Inflammatory macrophage (primary cell): ENCODE measurements at places on chromosomes 2 and 18.

GRCh38 chr2:234747833-234748559 lies 203.8 kb upstream of the SH3BP4 start:
- DNase-seq = peak; percentile 7

GRCh38 chr2:235669269-235669831 lies 175.5 kb downstream of the AGAP1 start:
- DNase-seq = no peak

DNA sequence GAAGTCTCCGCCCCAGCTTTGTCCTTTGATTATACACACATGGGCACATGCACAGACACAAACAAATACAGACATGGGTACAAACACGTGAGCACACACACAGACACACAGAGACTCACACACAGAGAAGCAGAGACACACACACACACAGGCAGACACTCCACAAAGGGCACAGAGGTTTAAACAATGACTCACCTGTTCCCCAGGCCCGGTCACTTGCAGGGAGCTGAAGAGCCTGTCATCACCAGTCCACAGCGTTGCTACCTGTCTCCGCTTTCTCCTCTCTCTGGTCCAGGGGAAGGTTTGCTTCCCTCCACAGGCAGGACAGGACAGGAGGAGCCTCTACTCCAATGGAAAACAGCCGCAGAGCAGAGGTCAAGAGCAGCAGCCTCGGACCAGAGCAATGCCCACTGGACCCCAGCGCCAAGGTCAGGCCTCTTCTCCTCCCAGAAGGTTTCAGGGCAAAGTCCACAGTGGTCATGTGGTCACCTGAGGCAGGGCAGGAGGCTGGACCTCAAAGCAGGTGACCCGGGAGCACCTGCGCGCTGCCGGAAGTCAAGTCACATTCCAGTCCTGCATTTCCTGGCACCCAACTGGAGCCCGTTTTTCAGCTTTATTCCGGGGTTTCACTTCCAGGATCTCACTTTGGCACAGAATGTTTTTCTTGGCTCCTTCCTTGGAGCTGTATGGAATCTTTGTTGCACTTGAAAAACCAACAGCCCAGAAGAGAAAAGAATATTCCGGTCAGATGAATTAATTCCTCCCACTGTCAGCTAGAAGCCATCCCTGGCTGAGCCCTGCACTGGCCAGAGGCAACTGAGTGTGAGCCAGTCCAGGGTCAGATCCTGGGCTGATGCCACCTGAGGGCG lies at the start of gene RAB17:
TSS of gene RAB17 (minus strand) at position 463 of the 869 bp plus-strand sequence. CDS start 4,580 bp downstream, outside the sequence.
- DNase-seq = no peak

DNA sequence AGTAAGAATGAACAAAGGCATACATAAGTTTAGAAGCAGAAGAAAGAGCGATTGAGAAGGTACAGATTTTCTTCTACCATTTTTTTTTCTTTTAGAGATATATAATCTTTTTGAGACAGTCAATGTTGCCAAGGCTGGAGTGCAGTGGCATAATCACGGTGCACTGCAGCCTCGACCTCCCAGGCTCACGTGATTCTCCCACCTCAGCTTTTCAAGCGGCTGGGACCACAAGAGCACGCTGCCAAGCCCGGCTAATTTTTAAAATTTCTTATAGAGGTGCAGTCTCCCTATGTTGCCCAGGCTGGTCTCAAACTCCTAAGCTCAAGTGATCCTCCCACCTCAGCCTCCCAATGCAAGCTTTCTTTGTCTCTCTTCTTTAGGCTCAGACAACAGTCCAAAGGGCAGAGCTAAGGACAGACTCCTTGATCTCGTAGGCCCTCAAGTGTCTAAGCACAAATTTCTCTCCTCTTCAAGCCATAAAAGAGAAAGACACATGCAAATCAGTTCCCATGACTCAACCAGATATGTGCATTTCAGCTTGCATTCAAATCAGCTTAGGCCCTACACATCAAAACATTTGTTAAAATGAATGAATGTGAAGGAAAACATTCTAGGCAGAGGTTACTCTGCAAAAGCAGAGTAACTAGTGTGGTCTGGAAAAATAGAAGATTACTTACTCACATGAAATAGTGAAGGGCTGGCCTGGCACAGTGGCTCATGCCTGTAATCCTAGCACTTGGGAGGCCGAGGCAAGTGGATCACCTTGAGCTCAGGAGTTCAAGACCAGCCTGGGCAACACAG lies 18.0 kb downstream of the ITSN2 start:
- DNase-seq = no peak

- DNase-seq = no peak
Measured at GRCh38 chr2:9391961-9392720, 31.2 kb downstream of the ITGB1BP1 start.

GRCh38 chr18:7626922-7627440 lies 59.9 kb downstream of the PTPRM start:
- no peak for DNase-seq

DNA sequence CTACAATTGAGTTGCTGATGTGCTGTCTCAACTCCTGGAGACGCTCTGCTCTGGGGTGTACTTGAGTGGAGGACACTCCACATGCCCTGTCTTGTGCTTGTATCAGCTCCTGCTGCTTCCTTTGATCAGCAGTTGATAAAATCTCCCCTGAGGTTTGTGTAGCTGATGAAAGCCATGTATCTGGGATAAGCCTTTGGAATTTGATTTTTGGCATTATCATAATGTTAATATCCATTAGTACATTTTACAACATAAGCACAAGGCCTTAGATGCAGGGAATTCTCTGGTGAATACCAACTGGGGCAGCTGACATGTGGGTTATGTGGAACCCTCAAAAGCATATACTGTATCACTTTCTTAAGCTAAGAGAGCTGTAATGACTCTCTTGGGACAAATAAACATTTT lies 222.7 kb upstream of the ITGA4 start:
- no peak for DNase-seq

GRCh38 chr18:55783921-55784320 lies 195.9 kb upstream of the TCF4 start:
- no peak for DNase-seq

GRCh38 chr2:135409436-135409835 lies 121.6 kb downstream of the ZRANB3 start:
- DNase-seq = no peak

GRCh38 chr18:9539283-9539682 lies 64.0 kb downstream of the RALBP1 start:
- DNase-seq = no peak

GRCh38 chr18:55642191-55642590 lies 54.2 kb upstream of the TCF4 start:
- DNase-seq = no peak

GRCh38 chr18:33906046-33906445 lies 318.7 kb downstream of the NOL4 start:
- no peak for DNase-seq

DNA sequence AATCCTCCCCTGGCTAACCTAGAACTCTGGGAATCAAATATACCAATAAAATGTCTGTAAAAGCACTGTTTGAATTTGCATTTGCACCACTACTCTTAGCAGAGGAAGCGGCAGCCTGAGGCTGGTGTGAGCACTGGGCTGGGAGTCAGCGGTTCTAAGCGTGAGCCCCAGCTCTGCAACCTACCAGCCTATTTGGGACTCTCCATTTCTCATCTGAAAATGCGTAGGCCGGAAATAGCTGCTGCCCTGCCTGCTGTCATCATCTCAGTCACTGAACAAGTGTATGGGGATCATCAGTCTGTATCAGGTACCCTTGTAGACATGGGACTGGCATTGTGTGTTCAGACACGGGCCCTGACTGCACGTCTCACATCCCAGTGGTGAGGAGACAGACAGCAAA lies 194.3 kb downstream of the ANKRD30B start:
- DNase-seq = no peak

DNA sequence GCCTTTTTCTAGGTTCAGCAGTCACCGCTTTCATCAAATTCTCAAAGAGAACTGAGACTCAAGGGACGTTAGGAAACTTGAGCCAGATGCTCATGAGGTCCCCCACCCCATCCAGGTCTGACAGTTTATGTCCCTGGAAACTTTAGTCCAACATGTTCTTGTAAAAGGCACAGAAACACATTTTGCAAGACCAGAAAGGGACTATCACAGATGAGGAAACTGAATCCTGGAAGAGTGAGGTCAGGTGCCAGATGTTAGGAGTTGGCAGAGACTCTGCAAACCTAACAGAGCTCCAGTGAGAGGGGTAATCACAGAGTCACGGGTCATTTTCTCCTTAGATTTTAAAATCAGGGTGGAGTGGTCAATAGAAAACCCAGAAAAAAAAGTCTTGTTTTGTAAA lies 76.6 kb downstream of the RDH14 start:
- DNase-seq = no peak

GRCh38 chr18:9700261-9700796 lies 7.8 kb upstream of the RAB31 start:
- DNase-seq = no peak

- no peak for DNase-seq
Measured at GRCh38 chr18:13430663-13431062, 212.1 kb downstream of the LDLRAD4 start.
